Kidney (tissue), 22 donors: ENCODE measurements at places on chromosomes 4 and X. TPM values are rescaled to one million over a fixed set of nuclear protein-coding genes. Genes with fewer than 3 reads are reported as not detected.

GRCh38 chr4:93334003-93334402 is 494.6 kb upstream of the ATOH1 start:
- peak; percentile 41 for DNase-seq

DNA sequence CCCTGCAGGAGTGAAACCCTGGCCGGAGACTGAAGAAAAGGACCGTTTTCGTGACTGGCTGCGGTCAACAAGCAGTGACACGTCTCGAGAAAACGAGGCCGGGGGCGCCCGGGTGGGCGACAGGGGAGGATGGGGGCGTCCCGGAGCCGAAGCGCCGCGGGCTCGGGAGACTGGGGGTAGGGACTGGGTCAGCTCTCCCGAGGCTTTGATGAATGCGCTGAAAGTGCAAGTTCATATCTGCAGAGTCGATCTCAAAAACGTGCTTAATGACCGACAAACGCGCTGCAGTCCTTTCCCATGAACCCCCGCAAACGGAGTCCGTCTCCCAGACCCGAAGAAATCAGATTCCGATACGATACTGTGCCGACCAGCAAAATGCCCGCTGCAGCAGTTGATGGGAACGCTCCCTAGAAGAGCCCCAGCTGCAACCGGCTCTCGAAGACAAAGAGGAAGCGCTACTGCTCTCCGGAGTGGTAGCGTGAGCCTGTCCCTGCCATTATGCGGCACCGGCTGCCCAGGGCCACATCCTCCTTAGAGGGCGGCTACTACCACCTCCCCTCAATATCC is 806 bp upstream of the CD99L2 start:
- peak; percentile 79 for DNase-seq

DNA sequence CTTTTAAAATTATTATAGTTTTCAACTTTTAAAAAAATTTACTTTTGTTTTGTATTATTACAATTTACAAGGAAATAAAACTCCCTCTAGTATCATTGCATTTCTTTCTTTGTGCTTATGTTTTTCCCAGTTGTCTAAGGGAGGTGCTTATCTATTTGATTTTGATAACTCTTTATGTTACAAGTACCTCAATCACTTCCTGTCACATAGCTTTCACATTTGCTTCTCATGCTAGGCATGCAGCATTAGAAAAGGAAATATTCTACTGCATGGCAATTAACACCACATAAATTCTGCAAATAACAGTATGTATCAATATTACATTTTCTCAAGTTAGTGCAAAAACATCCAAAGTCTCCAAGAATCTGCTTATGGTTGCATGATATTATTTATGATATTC is 180.3 kb upstream of the HS3ST1 start:
- DNase-seq: no peak

GRCh38 chr4:75698963-75699228 is 25.5 kb upstream of the USO1 start:
- DNase-seq: no peak

GRCh38 chrX:47231167-47231566 is 1.6 kb upstream of the USP11 start:
- peak; percentile 24 for DNase-seq

GRCh38 chr4:92968556-92968955 is 664.8 kb downstream of the GRID2 start:
- no peak for DNase-seq

GRCh38 chrX:26918631-26919030 is 544.5 kb downstream of the PPP4R3C start:
- no peak for DNase-seq

DNA sequence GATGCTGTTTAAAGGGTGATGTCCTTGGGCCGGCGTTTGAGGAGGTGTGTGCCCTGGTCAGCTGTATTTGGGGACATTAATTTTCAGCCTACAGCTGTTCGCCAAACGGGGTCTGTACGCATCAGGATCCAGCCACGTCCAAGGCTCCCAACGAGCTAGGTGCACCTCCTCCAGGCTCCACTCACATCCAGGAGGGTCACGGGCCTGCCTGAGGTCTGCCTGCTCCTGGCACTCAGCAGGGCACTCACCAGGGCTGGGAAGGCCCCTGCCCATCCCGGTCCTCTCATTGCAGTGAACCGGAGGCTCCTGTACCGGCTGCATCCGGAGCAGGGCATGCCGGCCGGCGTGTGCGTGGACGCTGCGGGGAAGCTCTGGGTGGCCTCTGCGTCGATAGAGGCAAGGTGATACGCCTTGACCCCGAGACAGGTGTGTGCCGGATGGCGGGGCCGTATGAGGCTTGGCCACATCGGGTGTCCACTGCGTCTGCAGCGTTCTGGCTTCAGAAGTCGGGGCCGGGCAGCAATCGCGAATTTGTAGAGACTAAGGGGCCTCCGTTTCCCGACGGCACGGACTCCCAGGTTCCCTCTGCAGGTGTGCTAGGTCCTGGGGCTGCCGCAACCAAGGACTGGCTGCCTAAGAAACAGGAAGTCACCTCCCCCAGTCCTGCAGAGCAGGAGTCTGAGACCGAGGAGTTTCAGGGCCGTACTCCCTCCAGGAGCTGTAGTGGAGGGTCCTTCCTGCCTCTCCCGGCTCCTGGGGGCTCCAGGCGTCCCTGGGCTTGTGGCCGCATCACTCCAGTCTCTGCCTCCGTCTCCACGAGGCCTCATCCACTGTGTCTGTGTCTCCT is 27.5 kb upstream of the PLCXD1 start:
- peak; percentile 53 for DNase-seq

DNA sequence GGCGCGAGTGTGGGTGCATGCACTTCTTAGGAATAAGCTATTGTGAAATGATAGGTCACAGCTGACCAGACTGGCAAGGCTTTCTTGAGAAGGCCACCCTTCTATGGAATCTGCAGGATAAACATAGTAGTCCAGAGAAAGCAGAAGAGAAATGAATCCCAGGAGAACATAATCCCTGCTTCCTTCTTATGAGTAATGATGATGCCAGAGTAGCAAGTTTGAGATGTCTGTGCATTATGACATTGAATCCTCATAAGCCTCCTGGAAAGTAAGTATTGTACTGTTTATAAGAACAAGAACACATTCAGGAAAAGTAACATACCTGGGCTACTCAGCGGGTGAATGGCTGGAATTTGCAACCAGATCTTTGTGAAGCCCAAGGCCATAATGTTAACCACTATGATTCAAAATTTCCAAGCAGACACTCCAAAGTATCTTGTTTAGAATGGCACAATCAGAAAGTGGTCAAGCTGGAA is 272.1 kb upstream of the HS3ST1 start:
- DNase-seq: no peak

DNA sequence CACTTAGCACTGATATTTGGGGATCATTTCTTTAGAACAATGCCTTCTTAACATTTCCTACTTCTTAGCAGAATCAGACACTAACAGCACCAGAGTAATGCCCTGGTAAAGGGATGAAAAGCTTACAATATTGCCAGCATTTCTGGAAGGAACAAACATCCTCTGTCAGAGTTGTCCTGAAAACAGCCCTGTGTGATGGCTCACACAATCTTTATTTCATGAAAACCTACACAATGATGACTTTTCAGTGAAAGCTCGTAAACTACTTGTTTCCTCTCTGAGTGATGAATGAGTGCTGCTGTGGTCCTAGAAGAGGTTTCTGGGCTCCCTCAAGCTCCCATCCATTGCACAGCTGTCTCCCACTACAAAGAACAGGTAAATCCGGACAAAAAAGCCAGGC is 52.8 kb downstream of the GPC4 start:
- DNase-seq: no peak

DNA sequence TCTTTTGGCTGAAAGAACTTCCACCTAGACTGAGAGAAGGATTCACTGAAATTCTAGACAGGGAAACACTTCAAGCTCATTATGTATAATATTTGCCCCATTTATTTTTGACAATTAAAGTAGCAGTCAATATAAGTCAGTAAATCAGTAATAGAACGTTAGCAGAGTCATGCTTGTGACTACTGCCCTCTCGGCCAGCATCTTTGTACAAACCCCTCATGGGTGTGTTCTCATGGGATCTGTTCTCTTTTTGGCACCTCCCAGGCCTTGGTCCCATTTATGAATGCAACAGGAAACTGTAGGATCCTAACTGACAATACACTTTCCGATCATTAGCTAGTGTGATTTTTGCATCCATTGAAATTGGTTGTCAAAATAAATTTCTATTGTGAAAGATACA is 2.9 kb downstream of the MSL3 start:
- DNase-seq: no peak

- DNase-seq: no peak
These were observed 186.9 kb downstream of the LRBA start for GRCh38 chr4:150828159-150828558.

GRCh38 chr4:144750348-144750747 is 104.4 kb downstream of the HHIP start:
- DNase-seq: no peak

DNA sequence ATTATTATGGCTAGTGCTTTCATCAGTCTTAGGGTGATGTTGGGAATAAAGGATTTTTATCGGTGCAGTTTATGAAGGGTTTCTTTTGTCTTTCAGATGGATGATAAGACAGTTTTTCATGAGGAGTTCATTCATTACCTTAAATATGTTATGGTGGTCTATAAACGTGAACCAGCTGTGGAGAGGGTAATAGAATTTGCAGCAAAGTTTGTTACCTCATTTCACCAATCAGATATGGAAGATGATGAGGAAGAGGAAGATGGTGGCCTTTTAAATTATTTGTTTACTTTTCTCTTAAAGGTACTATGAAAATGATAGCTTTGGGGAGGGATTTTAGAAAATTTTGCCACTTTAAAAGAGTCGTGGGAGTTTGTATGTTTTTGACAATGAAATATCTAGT is 1.3 kb downstream of the NCAPG start:
- DNase-seq: no peak

- DNase-seq: peak; percentile 41
These were observed 1.6 kb upstream of the LRAT start for GRCh38 chr4:154741922-154742850.

- DNase-seq: no peak
These were observed 1064.6 kb upstream of the SLIT2 start for GRCh38 chr4:19187096-19187495.

The IL13RA2 gene
- 0.31 TPM for total RNA-seq

The PNMA6A gene
- 4.2 TPM for total RNA-seq

The GAB3 gene
- total RNA-seq: 6.4 TPM

The NDST4 gene
- total RNA-seq: not detected

The SPANXA1 gene
- not detected for total RNA-seq

The ADH1C gene
- 9.3 TPM for total RNA-seq

The LRP2BP gene
- total RNA-seq: 1.9 TPM
